GM04503 (cell line): ENCODE measurements at places on chromosomes 12 and 14.

GRCh38 chr14:91454580-91454979 lies 37.0 kb upstream of the CCDC88C start:
- no peak for DNase-seq

- no peak for DNase-seq
Measured at GRCh38 chr14:61188196-61188595, 92.9 kb downstream of the TMEM30B start.

- no peak for DNase-seq
Measured at GRCh38 chr14:46651526-46652144, at the start of gene RPL10L. Gene RPL10L, minus strand, starts transcription at chr14:46651781. Its CDS starts 45 bp downstream, at chr14:46651736.

GRCh38 chr14:101191101-101191720 lies 287.7 kb upstream of the RTL1 start:
- DNase-seq: no peak

- no peak for DNase-seq
Measured at GRCh38 chr12:51678086-51678724, 87.2 kb downstream of the SCN8A start.

- DNase-seq: no peak
Measured at GRCh38 chr12:26268841-26269561, 73.6 kb downstream of the SSPN start.

DNA sequence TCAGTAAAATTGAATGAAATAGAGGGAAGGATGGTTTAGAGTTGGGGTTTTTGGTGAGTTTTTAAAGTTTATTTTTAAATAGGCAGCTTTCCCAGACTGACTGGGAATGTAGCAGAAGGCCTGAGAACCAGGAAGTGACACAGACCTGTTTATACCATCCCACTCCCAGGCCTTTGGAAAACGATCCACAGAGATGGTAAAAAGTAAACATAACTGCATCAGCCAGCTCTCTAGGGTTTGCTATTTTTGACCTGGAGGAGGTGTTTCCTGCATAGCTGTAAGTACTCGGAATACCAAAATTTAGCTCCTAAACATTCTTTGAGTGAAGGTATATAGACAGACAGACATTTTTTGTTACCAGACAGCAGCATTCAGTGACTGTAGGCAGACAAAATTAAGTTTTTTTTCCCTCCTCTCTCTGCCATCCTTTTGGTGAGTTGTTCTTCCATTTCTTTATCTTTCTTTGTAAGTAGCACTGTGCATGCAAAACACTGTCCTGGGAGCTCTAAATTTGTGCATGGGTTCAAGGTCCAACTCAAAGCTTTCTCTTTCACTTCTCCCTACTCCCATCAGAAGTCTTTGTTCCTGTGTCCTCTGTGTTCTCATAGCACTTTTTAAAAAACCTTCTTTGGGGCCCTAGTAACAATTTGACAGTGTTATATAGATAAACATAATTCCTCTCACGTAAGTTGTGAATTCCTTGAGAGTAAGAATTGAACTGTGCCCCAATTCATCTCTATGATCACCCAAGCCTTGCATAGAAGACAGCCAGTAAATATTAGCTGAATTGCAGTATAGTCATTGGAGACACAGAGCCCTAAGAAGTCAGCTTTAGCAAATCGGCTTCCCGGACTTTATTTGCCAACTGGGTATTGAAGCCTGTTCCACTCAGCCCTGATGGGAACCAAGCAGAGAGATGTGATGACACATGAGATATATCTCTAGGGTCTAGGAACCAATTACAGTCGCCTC lies 37.4 kb downstream of the SUSD6 start:
- DNase-seq: no peak

DNA sequence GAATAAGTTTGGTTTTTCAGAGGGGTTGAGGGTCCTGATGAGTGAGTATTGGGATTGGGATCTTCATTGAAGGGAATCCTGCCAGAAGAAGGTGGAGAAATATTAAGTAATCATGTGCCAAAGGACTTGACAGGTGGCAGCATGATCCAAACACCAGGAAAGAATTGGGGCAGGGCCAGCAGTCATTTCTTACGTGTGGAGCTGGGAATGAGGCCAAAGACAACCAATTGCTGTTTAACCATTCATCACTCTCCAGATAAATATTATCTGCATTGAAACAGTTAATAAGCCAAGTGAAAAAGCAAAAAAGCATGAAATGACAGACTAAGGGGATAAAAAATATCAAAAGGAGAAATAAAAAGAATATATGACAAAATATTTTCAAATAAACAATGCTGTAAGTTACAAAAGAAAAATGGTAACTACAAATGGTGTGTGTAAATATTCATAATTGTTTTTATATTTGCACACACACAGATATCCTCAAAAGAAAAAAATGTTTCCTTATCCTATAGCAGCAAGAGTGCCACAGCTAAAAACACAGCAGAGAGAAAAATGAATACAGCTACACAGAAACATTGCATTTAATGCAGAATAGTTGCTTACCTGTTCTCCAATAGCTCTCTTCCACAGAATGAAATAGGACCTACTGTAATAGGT lies 26.2 kb downstream of the C2CD5 start:
- no peak for DNase-seq

GRCh38 chr14:85131226-85131922 lies 398.6 kb upstream of the FLRT2 start:
- DNase-seq: no peak

DNA sequence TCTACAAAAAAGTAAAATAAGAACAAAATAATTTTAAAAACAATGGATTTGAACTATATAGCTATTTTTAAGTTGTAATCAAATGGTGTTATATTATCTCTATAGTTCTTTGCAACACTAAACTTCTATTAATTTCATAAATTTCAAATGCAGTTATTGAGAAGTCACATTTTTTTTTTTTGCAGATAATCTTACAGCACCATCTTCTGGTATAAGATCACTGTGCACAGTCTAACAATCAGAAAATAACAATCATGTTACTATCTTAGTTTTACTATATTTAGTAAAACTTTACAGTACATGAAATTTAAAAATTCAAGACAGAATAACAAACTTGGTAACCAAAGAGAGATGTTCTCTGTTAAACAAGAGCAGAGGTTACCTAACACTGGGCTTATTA lies 40.6 kb downstream of the GXYLT1 start:
- no peak for DNase-seq

- no peak for DNase-seq
Measured at GRCh38 chr12:9793779-9794395, 33.2 kb upstream of the CD69 start.

DNA sequence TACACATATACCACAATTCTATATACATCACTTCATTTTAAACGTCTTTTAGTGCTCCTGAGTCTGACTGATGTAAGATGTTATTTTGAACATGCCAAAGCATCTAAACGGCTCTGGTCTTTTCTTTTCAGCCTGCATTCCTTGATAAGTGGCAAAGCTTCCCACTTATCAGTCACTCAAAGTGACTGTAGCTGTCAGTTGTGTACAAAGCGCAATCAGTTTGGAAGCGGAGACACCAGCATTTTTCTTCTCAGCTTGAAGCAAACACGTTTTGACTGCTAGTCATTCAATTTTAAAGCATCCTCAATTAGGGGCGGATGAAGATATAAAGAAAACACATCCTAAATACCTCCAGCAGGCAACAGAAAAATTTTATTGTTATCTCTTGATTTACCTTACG lies 226.8 kb downstream of the SOX5 start:
- no peak for DNase-seq

- DNase-seq: no peak
Measured at GRCh38 chr12:106238146-106238545, 9.7 kb downstream of the CKAP4 start.

GRCh38 chr14:101022916-101023435 lies 119.5 kb upstream of the RTL1 start:
- DNase-seq: no peak

DNA sequence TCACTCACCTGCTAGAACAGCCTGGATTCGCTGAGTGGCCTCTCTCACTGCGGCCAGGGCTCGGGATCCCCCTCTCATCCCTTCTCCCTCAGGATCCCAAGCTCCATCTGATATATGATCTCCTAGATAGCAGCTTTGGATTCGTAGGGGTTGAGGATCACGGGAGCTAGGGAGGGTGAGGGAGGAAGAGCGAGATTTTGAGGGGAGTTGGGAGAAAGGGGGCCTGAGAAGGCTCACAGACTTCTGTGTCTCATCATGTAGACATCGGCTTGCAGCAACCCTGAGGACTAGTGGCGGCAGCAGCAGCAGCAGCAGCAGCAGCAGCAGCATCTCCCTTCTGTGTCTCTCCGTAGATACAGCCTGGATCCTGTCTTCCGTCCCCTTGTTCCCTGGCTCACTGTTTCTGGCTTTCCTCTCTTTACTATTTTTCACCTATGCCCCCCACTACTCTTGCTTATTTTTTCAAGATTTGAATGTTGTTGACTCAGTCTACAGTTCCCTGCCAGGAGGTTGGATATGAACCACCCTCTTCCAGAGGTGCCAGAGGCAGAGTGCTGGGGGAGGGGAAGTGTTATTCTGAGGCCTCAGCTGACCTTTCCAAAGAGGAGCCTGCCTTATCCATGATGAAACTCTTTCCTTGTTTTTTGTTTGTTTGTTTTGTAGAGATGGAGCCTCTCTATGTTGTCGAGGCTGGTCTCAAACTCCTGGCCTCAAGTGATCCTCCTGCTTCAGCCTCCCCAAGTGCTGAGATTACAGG lies at the start of gene CIROP:
TSS of gene CIROP (minus strand) at position 399 of the 757 bp plus-strand sequence. CDS start at position 330, 69 bp downstream.
- DNase-seq: no peak

DNA sequence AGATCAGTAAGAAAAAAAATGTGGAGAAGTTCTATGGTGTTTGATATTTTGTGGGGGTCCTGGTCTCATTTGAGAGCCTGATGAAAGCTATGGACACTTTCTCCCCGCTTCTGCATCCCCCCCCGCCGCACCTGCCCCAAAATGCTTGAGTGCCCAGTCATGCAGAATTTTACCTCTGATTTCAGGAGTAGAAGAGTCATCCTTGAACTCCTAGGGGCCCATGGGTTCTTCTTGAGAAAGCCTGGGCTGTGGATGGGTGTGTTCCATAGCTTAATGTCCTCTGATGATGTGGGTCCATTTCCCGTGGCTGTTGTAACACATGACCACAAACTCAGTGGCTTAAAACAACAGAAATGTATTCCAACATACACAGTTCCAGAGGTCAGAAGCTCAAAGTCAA lies 248.8 kb upstream of the PWP1 start:
- no peak for DNase-seq

GRCh38 chr12:12716151-12716792 lies 896 bp upstream of the CDKN1B start:
- DNase-seq: no peak

DNA sequence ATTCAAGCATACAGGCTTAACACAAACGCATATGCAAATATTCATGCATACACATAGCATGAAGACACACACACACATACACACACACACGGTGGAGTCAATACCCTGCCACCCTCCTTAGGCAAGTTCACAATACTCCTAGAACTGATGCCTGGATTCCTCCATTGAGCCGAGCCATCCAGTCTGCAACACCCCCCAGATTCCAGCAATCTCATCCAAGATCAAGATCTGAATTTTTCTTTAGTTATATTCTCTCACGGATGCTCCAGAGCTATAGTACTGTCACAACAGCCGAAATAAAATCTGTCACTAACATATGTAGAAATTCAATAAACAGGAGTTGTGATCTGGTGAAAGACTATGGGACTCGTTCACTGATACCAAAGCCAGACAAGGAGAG lies 110.8 kb downstream of the NUAK1 start:
- DNase-seq: no peak

GRCh38 chr12:11651785-11652184 lies 2.3 kb downstream of the ETV6 start:
- DNase-seq: no peak

DNA sequence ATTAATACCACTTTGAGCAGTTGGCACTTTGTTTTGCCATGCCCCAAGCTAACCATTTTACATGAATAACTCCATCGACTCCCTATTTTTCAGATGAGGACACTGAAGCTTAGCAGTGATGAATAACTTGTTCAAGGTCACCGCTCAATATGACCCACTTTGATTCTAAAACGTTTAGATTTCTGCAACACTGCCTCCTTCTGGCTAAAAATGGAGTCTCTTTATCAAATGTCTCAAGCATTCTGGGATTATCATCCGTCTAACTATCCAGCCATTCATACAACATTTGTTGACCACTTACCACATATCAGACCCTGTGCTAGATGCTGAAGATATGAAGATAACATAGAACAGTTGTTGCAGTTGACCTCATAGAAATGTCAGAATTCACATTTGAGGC lies 298.0 kb downstream of the PPFIA2 start:
- DNase-seq: no peak
